Activated CD4-positive, alpha-beta T cell treated with anti-CD3 and anti-CD28 coated beads, Interleukin-2, amount 50 U/mL, for 4 hours (primary cell): ENCODE measurements at places on chromosomes 7 and 10.

DNA sequence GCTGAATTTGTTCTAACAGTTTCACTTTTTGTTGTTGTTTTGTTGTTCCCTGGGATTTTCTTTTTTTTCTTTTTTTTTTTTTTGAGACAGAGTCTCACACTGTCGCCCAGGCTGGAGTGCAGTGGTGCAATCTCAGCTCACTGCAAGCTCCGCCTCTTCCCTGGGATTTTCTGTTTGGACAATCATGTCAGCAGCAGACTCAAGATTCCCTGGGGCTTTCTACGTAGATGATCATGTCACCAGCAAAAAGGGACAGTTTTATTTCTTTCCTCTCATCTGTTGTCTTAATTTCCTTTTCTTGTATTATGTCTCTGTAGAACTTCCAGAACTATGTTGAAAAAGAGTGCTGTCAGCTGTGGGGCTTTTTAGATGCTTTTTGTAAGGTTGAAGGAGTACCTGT lies 241.4 kb downstream of the TNS3 start:
- no peak for DNase-seq

- no peak for DNase-seq
Observed at GRCh38 chr7:154880513-154880912, 122.4 kb downstream of the PAXIP1 start.

DNA sequence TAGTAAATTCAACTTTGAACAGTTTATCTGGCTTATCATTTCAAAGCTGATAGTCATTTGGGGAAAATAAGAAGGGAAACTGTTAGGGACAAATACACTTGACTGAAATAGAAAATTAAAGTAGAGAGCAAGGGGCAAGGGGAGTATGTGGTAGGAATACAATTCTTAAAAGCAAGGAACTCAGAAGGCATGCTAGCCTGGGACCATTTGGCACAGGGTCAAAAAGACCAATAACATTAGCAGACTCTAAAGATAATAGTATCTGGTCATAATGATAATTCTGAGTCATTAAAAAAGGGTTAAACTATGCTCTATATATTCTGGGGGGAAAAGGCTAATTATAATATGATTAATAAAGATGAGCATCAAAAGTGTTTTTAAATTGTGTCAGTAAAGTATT lies 112.2 kb downstream of the CNOT4 start:
- DNase-seq: no peak

DNA sequence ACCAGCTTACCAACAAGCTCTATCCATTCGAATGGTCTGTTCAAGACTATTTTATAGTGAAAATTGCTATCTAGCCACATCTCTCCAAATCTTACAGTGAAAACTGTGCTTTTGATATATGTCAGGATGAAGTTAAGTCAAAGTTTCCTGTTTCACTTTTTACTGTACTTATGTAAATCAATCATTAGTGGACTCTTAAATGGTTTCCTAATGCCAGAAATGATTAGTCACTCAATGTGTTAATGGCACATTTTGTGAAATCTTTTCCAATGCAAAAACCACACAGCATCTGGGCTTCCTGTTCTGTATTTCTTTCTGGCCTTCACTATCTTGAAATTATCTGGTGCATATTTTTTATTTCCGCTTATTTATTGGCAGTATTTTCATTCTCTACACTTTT lies 87.3 kb upstream of the STEAP1B start:
- no peak for DNase-seq

- no peak for DNase-seq
Observed at GRCh38 chr10:74977913-74978847, 133.3 kb upstream of the SAMD8 start.

DNA sequence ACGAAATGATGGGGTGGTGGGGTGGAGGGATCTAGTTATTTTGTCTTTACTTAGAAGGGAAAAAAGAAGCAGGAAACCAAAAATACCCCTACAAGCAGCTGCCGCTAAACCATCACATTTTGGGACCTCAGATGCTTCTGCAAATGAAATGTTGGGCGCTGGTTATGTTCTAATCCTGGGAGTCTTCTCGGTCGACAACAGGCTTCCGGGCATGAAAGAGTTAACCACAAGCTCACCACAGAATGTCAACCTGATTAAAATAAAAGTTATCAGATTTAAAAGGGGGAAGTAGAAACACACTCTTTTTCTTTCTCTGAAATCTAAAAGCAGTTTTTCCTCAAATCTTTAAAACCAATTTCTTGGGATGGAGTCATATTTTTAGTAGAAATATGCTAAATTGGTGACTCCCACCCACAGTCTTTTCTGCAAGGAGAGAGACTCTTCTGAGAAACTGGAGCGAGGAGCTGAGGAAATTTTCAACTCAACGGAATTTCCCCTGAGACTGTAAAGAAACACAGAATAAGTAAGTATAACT lies 16.8 kb downstream of the IL2RA start:
- DNase-seq: no peak

- no peak for DNase-seq
Observed at GRCh38 chr7:64618785-64619456, 47.0 kb upstream of the ZNF107 start.

DNA sequence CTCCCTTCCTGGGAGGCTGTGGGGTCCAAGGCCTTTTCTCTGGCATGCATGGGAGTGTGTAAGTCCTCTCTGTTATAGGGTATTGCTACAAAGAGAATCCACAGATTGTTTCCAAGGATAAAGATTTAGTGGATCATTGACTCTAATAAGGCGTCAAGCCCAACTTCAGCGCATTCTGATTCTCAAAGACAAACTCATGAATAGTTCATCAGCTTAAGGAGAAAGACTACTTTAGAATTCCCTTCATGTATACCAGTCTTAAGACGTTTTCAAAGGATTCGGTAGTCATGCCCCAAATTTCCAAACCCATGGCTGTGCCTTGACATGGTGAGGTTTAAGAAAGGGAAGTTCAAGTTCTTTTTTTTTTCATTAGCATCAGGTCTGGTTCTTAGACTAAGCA lies 46.6 kb upstream of the ABLIM1 start:
- DNase-seq: no peak

DNA sequence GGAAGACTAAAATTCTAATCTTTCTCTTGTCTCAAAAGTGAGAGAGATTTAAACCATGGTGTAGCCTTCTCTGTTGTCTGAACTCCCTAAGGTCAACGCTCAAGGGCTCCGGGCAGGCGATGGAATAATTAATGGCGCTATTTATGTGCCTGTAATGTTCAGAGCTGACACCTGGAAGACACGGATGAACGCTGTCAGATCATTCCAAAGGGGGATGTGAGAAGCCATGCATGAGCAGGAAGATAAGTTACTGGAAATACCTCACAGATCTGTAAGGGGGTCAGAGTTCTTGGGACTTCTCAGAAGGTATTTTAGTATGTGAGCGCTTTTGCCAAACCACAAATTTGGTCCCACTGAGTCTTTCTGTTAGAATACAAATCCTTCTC lies 73.3 kb upstream of the MTPN start:
- DNase-seq: no peak

DNA sequence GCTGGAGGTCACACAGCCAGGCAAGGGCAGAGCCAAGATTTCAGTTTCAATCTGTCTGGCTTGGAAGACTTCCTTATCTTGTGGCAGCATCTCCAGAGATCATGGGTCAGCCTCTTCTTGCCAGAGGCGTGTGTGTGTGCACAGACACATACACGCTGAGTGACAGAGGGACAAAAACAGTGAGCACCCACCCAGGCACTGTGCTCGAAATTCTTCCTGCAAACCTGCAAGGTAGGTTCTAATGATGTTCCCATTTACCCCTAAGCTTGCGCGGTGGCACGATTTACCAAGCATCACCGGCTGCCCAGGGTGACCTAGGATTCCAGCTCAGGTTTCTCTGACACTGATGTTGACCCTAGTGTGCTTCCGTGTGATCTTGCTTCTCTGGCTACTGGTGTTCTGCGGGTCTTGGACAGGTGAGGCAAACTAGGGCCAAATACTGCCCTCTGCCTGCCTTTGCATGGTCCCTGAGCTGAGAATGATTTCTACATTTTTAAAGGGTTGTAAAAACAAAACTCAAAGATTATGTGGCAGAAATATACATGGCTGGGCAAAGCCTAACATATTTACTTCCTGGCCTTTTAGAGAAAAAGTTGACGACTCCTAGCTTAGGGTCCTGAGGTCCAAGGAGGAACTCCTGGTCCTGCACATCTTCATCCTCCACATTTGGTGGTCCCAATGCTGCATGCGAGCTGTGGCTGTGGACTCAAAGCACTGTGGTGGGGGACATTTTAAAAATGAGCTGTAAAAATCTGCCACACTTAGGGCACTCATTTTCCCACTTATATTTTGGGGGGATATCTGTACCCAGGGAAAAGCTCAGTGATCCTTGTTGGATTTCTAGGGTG lies 268.5 kb downstream of the RPS24 start:
- DNase-seq: no peak

DNA sequence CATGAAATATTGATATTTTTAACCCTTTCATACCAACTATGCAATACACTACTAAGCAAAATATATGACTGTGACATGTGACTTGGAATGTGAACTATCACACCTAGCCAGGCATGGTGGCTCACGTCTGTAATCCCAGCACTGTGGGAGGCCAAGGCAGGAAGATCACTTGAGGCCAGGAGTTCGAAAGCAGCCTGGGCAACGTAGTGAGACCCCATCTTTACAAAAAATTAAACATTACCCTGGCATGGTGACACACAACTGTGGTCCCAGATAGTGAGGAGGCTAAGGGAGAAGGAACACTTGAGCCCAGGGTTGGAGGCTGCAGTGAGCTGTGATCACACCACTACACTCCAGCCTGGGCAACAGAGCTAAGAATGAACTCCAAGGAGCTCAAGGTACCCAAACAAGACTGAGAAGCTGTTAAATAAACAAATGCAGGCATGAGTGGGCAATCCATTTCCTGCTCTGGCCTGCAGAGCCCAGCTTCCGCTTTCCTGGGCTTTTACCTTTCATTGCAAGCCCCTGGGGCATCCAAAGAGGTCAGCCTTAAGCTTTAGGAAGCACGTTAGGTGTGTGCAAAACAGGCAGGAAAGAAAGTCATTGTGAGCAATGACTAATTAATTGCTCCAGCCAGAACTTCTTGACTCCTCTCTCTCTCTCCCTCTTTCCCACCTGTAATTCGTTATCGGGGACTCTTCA lies 162.1 kb upstream of the FOXK1 start:
- DNase-seq: no peak

- peak; percentile 40 for DNase-seq
Observed at GRCh38 chr7:96321658-96322372, at the start of gene SLC25A13. Gene SLC25A13, minus strand, starts transcription at chr7:96322098. Its CDS starts 142 bp downstream, at chr7:96321956.

DNA sequence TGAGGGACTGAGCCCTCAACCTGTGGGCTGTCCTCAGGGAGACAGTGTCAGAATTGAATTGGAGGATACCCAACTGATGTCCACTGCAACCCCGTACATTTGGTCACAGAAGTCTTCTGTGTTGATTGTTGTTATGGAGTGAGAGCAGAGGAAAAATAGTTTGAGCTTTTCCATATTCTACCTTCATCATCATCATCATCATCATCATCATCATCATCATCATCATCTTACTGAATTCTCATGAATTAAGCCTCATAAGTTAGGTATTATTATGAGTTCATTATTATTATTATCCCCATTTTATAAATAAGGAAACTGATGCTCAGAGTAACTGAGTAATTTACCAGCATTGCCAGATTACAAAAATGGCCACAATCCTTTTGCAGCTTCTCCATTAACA lies 8.4 kb downstream of the ALDH18A1 start:
- no peak for DNase-seq

GRCh38 chr7:109126404-109127050 lies 556.9 kb downstream of the DNAJB9 start:
- no peak for DNase-seq

DNA sequence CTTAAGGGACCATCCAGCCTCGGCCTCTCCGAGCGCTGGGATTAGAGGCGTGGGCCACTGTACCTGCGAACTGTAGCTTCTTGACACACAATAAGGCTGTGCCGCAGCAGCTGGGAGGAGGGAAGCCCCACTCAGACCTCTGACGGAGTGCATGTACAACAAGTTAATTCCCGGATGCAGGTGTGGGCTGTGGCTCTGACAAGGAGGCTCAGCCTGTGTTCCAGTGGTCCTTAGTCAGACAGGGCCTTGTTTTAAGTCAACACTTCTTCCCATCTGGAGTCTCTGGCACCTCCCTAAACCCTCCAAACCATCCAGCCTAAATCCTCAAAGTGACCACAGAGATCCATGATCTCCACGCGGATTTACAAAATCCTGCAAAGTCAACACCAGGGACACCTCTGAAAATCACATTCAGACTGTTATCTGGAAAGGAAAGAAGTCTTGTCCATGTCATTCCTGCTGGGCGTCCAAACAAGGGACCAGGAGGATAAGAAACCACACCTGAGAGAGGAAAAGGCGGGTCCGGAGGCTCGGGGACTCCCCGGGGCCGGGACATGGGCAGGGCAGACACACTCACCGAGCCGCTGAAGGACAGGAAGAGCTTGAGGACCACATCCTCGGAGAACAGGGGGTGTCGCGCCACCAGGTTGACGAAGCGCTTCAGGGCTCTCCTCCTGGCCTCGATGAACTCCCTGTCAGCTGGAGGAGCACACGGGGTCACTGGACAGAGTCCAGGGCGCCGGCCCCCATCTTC lies 29.4 kb downstream of the NUDT1 start:
- no peak for DNase-seq

GRCh38 chr7:17710312-17710711 lies 230.0 kb downstream of the SNX13 start:
- no peak for DNase-seq

- DNase-seq: no peak
Observed at GRCh38 chr7:71961283-71961682, 450.9 kb downstream of the CALN1 start.

GRCh38 chr7:19707240-19707639 lies 1.6 kb downstream of the POLR1F start:
- no peak for DNase-seq

GRCh38 chr10:17001961-17002749 lies 127.5 kb downstream of the CUBN start:
- DNase-seq: no peak

- no peak for DNase-seq
Observed at GRCh38 chr7:26343320-26343832, 51.7 kb downstream of the SNX10 start.

DNA sequence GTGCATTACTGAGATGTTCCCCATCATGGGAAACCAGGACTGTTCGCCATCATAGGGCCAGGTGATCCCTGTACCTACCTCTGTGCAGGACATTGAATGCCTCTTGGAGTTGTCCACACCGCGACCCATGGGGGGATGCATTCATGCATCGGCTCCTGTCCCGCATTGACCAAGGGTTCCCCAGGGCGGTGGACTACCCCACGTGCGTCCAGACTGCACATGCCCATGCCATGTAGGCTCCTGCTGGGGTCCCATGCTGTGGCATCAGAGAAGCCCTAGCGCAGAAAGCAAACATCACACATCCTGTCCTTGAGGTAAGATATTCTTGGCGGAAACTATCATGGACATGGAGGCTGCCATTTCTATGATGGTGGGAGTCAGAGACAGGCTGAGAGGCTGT lies 121.6 kb upstream of the UNC5B start:
- no peak for DNase-seq
